A549 treated with Hydrocortisone at 1 μM for 4 hours (cell line): ENCODE measurements at places on chromosomes 12 and 14. TPM values are rescaled to one million over a fixed set of nuclear protein-coding genes. Genes with fewer than 3 reads are reported as not detected.

The SERPINA12 gene
- total RNA-seq, result 0.06 TPM in 1 of 5 replicates, not detected in the others

The HCFC2 gene
- total RNA-seq, result 4.6 to 5.8 TPM (median 5.1 TPM) in 5 replicates

The PHLDA1 gene
- total RNA-seq, result 19.6 to 33.1 TPM (median 29.6 TPM) in 5 replicates

The KLRD1 gene
- total RNA-seq, result not detected in 5 replicates

The DBX2 gene
- total RNA-seq, result not detected in 5 replicates

The C12orf56 gene
- 0.03 to 0.05 TPM in 2 of 5 replicates, not detected in the others for total RNA-seq
